CD4-positive, alpha-beta T cell treated with Interleukin-1 beta for 1 hour (primary cell): ENCODE measurements at places on chromosomes 3 and 15.

DNA sequence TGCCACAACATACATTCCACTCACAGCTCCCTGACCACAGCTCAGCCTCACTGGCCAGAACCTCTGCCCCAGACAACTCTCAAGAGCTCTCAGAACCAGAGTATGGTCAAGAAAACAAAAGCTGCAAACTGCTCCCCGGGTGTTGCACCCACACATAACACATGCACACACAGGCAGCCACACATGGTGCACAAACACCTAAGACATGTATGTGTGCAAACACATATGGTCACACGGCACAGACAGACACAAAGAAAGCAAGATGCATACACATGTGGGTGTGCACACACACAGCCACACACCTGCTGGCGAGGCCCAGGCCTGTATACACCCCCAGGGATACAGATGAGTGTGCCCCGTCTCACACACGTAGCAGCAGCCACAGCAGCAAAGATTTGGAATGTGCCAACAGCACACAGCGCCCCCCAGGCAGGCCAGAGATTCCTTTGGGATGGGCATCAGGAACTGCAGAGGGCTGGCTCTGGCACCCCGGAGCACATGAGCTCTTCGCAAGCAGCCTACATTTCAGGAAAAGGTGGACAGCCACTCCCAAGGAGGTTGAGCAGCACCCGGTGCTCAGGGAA lies 6.6 kb downstream of the KLF15 start:
- DNase-seq = no peak

- DNase-seq = no peak
These were observed 21.0 kb upstream of the HACD2 start for GRCh38 chr3:123605789-123606234.

GRCh38 chr3:193972832-193973231 lies 163.1 kb upstream of the HES1 start:
- DNase-seq = no peak

- DNase-seq = no peak
These were observed 159.4 kb downstream of the SI start for GRCh38 chr3:164918905-164919304.

- DNase-seq = no peak
These were observed 477.9 kb downstream of the PDCD6IP start for GRCh38 chr3:34276342-34276741.

DNA sequence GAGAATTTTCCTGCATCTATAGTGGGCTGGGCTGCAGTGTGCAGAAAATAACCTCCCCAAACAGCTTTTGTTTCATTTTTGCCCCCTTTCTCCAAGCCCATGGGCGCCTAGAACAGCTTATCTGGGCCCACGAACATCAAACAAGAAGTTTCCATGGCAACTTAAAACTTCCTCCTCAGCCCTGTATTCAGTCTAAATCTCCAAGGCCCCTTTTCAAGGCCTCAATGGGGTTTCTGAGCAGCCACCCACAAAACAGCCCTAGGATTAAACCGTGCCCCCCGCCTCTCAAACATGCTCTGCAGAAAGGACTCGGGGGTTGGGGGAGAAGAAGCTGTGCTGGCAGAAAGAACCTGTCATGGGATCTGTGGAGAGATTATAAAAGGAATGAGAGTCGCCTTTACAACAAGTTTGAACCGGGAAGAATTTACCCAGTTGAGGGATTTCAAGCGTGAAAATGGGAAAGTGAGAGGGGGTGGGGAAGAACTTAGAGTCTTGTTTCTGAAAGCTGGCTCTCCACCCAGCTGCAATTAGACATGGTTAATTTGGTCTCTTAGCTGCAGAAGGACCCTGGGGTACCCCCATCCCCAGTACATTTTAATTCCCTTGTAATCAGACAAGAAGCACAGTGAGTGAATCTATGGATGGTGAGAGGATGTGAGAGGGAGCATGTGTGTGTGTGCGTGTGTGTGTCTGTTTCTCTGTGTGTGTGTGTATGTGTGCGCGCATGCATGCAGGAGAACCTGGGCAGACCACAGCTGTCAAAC lies 4.3 kb upstream of the FAM107A start:
- no peak for DNase-seq

DNA sequence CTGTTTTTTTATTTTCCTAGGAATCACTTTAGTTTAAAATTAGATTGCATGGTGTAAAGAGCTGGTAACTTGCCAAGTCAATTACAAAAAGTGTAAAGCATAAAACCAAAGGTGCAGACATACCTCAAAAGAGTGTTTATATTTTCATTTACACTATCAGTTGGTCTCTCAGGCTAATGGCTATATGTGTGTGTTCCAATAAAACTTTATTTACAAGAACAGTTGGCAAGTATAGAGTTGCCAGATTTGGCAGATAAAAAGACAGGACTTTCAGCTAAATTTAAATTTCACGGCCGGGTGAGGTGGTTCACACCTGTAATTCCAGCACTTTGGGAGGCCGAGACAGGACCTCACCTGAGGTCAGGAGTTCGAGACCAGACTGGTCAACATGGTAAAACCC lies 41.1 kb downstream of the HOMER2 start:
- DNase-seq = no peak

GRCh38 chr3:40258555-40258954 lies 51.0 kb upstream of the EIF1B start:
- no peak for DNase-seq

DNA sequence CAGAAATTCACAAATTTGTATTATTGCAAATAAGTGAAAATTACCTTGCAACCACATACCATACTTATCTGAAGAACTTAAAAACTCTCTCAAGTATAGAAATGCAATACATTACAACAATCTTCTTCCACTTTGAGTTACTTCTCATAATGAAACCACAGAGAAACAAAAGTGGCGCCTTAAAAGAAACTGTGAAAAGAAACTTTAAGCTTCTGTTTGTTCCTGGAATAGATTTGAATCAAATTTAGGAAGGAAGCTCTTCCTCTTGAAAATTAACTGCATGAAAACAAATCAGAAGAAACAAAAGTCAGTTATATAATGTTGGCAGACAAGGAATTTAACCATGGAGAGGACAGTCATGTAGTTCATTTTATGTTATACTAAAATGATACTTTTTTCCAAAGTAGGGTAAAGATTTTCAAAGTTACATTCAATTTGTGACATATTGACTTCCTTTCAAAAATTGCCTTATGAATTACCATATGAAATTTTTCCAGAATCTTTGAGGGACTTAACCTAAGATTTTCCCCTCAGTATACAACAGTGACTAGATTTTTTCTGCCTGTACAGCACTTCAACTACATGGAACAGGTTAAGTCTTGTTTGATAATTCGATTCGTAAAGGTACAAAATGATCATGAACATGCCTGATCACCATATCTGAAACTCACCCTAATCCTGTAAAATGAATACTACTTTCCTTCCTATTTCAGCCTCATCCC lies 57.6 kb upstream of the TNFSF10 start:
- no peak for DNase-seq

GRCh38 chr3:59280113-59280512 lies 230.3 kb upstream of the CFAP20DC start:
- no peak for DNase-seq

GRCh38 chr3:150958683-150959082 lies 13.8 kb downstream of the CLRN1 start:
- DNase-seq = no peak

DNA sequence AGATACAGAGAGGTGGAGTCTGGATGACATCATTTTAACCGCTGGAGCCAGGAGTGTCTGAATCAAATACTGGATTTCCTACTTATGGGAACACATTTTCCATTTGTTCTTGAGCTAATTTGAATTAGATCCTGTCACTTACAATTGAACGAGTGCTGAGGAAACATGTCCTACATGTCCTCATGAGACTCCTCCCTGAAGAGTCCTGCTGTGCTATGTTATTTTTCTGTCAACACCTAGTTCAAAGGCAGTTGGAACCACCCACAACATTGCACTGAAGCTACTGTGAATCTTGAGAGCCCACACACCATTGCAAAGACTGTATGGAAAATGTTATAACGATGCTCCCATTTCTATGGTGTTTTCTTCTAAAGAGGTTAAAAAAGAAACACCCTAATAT lies 123.5 kb upstream of the CRBN start:
- DNase-seq = no peak

DNA sequence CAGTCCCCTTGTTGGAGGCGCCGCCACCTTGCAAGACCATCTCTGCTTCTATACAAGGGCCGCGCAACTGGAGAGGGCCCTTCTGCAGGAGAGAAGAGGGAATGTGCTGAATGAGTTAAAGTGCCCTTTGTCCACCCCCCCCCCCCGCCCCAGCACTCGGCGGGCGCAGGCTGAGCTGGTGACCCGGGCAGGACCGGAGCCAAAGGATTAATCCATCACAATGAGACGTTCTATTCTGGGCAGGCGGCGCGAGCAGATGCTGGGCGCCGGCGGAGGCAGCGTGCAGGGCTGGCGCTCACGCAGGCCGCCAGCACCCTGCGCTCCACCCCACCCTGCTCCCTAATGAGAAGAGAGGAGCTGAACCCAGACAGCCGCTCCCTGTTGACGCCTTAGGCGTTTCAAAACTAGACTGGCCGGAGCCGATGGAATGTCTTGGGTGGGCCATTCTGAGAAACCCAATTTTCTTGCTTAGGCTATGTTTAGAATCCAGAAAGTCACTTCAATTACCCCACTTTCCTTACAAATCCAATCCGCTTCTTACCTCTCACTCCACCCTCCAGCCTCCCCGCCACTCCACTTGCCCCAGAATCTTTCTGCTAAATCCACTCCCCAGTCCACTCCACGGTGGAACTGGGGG lies 32.9 kb downstream of the GJD2 start:
- DNase-seq = no peak

- no peak for DNase-seq
These were observed 450.1 kb upstream of the TBL1XR1 start for GRCh38 chr3:177647341-177647740.

GRCh38 chr3:106485217-106485616 lies 616.4 kb upstream of the CBLB start:
- DNase-seq = no peak

DNA sequence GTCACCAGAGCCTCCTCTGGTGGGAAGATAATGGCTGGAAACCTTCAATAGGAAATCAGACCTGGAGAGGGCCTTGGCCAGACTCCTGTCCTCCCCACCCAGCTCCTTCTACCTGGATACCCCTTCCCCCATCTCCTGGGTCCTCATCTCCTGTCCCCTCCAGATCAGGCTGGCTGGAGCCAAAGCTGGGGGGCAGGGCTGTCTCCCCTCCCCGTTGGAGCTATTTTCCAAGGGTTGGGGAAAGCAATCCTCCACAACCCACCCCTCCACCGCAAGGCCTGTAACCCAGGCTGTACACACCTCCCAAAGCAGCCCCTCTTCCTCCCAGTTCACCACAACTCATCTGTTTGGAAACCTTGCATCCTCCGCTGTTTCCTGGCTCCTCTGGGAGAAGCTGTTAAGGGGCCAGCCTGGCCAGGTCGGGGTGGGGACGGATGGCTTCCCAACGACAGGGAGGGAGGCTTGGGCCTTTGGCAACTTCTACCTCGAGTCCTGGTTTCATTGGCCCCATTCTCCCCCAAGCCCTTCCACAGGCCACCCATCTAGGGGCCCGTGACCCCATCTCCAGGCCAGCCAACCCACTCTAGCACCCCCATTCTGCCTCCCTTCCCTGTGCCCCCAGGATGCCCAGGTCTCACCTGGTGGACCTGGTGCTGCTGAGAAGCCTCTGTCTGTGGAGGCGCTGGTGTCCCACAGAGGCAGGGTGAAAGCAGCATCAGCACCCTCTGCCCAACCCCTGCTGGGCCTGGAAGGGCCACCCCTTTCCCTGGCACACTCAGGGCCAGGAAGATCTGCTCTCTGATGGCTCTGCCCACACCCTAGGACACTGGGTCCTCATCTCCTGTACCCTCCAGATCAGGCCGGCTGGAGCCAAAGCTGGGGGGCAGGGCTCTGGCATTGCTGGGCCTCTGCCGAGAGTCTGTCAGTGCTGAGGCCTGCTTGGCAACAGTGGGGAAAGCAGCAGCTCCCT lies 22.1 kb upstream of the GOLGA6C start:
- no peak for DNase-seq

- DNase-seq = no peak
These were observed 216.8 kb upstream of the RBMS3 start for GRCh38 chr3:29064085-29064484.

DNA sequence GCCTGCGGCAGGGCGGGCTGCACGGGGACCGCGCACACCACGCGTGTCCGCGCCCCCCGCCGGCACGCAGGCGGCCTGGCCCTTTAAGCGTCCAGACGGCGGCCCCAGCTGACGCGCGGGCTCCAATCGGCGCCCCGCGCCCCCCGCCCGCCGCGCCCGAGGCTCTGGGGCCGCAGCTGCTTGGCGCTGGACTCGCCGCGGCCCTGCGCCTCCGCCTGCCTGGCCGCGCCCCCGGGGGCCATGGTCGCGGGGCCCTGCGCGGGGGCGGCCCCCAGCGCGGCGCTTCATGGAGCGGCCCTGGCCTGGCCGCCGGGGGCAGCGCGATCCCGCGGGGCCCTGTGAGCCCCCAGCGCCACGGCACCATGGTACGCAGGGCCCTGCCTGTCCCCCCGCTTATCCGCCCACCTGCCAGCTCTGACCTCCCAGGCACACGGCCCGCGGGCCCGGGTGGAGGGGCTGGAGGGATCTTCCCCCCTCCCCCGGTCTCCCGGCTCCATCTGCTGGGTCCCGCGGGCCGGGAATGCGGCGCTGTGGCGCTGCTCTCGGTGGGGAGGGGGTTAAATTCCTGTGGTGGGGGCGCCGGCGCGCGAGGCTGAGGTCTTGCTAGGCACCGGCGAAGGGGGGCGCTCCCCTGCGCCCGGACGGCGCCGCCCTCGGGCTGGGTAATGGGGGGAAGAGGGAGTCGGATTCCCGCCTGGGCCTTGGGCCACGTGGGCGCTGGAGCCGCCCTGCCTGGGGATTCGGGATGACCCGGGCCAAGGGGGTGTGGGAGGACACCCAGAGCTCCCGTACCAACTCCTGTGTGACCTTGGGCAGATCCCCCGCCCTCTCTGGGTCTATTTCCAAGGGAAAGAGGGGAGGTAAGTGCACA lies 1.1 kb downstream of the ZBTB47 start:
- DNase-seq = no peak

DNA sequence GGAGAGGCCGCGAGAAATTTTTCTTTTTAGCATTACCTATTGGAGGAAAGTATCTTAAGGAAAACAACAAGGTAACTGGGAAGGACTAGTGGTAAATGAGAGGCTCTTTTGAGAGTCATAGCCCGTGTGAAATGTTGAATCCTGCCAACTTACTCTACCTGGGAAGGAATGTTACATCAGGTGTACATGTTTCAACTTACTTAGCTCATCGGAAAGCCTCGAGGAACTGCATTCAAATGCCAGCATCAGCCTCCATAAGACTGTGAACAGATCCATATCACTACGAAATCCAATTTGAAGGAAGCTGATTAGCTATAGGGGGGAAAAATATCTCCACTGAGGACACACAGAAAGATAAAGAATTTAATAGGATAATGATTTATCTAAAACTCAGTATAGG lies 72.3 kb upstream of the PDZRN3 start:
- no peak for DNase-seq

GRCh38 chr3:152606146-152606545 lies 228.8 kb upstream of the P2RY1 start:
- no peak for DNase-seq

- no peak for DNase-seq
These were observed 276.3 kb downstream of the RYR3 start for GRCh38 chr15:33586786-33587697.

DNA sequence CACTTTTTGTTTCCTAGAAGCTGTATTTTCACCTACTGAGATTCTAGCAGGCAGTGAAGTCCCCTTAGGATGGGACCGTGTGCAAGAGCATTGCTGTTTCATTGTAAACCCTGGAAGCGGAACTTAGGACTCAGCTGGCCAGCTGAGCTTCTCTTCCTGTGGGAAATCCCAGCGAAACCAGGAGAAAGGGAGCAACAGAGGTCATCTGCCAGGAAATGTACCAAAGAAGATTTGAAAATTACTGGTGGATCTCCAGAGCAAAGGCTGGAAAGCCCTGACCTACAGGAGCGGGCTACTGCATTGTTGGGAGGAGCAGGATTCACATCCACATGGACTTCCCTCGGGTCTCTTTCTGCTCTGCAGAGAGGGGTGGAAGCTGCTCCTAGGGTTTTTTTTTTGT lies 7.6 kb upstream of the ADPRH start:
- no peak for DNase-seq
